KG1 (cell line): ENCODE measurements at places on chromosomes 2 and 18.

DNA sequence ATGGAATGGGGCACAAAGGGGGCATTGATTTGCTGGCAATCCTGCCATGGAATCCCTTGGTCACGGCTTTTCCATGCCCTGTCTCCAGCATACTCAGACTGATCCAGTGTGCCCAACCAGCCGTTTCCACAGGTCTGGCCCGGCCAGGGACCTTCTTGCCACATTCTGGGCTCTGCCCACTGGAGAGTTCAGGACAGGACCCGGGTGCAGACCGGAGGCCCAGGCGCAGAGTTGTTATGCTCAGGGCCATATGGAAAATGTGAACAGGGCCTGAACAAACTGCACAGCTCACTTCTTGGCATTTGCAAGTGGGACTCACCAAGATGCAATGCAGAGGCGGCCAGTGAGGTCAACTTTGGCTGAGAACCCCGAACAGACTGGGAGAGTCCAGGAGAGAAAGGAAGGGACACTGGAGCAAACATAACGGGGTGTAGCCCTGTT is 15.6 kb upstream of the ASAP2 start:
- no peak for DNase-seq

DNA sequence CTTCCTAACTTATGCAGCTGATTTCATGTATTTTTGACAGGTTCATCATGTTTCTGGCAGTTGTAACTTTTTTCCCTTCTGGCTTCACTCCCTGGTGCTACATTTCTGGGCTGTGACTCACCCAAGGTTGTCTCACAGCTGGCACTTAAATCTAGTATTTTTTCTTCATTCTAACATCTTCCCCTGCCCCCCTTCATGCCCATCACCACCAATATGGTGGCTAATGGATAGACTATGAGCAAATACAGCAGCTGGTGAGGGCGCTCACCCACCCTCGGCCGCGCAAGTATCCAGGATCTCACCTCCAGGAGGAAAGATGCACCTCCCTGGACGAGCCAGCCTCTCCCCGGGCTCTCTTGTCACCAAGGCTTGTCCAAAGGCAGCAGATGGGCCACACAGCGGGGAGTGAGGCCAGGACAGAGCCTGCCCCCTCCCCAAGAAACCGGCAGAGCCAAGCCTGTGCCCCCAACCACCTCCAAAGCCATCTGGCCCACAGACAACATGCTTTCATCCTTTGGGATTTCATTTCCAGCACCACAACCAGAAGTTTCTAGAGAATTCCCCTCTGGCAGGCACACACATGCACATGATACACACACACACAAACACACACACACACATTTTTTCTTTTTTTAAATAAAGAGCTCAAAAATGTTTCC is 39.1 kb downstream of the ATOH8 start:
- DNase-seq, result no peak

- DNase-seq, result no peak
These were observed 53.1 kb downstream of the SLC4A5 start for GRCh38 chr2:74290066-74290465.

DNA sequence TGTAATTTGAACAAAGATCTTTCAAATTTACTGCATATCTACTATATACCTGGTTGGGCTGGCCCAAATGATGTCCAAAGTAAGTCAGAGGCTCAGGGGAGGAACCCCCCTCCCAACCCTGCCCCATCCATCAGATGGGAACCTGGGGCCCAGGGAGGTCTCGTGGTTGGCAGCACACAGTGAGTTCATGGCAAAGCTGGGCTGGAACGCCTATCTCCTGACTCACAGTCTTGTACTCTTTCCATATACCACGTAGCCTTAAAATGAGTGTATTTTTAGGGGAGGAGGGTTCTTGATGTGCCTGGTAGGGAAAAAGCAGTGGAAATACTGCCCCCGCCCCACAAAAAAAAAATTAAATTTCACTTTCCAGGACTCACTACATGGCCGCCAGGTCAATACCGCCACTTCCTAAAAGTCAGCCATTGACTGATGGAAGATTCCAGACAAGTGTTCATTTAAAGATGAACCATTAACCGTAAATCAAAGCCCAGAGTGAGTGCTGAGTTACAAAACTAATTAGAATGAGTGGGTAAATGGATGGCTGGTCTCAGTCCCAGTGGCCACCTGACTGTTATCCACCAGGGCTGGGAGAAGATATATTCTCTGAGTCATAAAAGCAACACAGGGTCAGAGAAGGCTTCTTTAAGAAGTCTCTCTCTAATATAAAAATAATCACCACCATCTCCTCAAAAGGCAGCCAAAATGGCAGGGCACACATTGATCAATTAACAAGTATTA is 80.5 kb downstream of the ZBTB7C start:
- DNase-seq, result no peak

GRCh38 chr2:7860693-7861092 is 821.2 kb upstream of the ID2 start:
- no peak for DNase-seq

DNA sequence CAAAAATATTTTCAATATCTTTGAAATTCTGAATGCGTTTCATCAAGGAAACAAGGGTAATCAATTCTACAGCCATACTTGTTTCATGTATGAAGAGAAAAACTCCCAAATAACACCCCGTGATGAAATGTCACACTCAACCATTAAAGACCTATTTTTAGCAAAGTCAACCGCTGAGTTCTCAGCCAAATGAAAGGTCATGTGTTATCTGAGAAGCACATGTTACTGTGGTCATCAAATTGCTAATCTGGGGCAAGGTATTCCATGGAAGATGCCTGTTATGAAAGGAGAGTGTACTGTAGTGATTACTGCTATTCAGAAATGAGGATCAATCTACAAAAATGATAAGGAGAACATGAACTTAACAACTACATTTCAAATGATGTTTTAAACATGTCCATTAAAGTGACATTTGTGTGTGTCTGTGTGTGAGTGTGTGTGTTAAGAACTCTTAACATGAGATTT is 126.7 kb downstream of the BCL2 start:
- DNase-seq, result no peak

DNA sequence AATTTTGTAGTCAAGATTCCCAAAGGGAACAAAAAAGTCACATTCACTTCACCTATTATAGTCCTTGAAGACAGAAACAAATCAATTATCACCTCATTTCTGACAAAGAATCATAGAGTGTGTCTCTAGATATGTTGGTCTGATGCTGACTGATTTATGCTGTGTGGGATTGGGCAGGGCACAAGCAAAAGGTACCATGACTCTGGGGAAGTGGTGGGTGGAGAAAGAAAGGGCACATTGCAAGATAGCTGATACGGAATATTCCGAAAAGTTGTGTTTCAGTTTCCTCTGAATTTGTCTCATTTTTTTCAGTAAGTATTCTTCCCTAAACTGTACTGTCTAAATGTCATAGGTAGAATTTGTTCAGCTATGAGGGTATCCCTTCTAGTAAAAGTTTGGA is 268.0 kb downstream of the MREG start:
- no peak for DNase-seq

- DNase-seq, result no peak
These were observed 70.5 kb upstream of the ZNF516 start for GRCh38 chr18:76565238-76566173.
